ENCODE measurements at places on chromosomes 11 and 22. TPM values are rescaled to one million over a fixed set of nuclear protein-coding genes. Genes with fewer than 3 reads are reported as not detected.

DEFB131B gene
- not detected for total RNA-seq

GRM5 gene
- total RNA-seq = not detected

TMEM191C gene
- total RNA-seq = 0.12 TPM

- DNase-seq = no peak
Observed at GRCh38 chr11:79440571-79441460, at the start of gene TENM4. Gene TENM4 (minus strand): TSS chr11:79441030. CDS start chr11:79069944, 371,086 bp downstream.

DNA sequence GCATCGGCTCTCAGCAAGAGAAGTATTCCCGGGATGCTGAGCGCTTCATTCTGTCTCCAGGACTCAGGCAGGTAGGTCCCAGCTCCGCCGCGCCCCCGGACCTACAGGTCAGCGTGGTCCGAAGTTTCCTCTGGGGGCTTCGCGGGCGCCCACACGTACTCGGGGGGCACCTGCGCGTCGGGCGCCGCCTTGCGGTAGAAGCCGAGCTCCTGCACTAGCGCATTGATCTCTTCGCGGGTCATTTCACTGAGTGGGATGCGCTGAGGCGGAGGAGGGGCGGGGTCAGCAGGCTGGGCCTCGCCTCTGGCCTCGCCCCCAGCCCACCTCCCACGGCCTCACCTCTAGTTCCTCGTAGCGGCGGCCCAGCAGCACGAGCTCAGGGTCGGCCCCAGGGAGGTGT, 2.5 kb downstream of the SELENOM start:
- DNase-seq = no peak

DNA sequence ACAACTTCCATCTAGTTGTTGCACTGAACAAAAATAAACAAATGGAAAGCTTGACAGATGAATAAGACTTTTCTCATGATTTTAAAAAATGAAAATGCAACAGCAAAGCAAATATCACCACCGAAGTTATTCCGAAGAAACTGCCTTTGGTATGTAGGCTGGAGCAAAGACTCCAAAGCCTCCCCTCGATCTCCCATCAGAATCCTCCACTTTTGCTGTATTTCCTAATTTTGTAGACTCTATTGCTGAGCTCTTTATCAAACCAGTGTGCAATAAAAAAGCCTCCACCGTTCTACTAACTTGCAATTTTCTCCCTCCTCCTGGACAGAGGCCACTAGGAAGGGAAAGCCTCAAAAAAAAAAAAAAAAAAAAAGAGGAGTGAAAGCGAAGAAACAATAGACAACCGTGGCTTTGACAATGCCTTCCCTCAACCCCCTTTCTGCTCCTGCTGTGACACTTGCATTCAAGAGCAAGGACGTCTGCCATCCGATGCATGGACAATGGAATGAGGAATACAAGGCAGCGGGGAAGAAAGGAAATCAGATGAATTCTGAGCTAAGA, 190.9 kb upstream of the BLID start:
- DNase-seq = no peak

DNA sequence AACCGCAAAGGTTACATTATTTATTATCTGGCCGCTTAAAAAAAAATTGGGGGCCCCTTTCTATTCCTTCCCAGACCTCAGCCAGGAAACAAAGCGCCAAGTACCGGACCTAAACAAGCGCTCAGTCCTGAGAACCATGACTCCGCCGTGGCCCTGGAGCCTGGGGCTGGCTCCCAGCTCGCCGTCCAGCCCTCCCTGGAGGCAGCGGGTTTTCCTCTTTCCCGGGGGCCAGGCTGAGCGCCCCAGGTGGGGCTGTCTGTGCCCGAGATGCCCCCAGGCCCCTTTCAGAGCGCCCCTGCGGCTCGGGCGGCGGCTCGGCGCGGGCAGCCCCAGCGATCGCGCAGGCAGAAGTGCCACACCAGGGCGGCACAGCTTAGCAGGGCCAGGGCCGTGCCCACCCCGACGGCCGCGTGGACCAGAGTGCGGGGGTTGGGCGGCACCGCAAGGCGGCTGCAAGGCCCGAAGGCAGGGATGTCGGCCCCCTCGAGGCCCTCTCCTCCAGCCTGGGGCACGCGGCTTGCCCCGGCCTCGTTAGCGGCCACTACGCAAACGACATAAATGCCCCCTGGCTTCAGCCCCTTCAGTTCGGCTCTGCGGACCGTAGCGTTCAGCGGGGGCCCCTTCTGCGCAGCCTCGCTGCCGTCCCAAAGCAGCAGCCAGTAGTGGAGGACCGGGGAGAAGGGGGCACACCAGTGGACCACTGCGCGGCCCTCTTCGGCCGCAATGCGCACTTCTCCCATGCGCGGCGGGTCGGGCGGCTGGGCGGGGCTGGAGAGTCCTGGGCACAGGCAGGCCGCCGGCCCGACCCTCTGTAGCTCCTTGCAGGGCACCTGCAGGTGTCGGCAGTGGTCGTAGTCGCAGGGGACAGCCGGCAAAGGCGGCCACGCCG, 1.6 kb downstream of the LRRN4CL start:
- DNase-seq = no peak
